ENCODE measurements at places on chromosomes 4 and X.

DNA sequence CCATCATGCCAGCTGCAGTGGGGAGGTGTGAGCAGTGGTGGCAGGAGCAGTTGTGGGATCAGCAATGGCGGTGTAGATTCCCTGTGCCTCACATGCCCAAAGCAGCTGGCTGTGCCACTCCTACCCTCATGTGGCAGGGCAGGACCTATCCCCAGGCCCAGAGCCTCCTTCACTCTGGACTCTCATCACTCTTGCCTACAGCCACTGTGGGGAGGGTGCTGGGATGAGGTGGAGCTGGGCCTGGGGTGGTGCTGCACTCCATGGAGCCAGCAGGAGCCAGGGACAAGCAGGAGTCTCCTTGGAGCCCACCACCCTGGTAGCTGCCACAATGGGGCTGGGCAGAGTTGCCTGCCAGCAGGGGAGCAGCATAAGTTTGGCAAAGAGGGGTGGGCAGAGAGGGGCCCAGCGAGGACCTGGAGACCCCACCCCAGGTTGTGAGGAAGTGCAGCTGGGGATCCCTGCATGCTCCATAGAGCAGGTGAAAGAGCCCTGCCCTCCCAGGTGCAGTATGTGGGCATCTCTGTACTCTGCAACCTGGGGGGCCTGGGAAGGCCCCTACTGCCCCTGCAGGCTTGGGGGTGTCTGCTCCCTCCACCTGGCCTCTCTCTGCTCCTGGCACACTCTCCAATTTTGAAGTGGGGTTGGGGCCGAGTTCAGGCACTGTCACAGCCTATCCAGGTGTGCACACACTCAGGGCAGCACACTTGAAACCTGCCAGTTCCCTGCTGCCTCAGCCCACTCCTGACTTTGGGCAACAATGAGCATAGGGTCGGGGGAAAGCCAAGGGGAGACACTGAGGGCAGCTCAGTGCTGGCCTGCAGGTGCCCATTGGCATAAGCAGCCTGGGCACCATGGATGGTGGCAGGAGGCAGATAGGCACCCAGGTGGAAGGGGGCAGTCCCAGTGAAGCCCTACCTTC, 74.0 kb upstream of the INTU start:
- DNase-seq, result no peak

- no peak for DNase-seq
These were observed 34.1 kb downstream of the SPINK2 start for GRCh38 chr4:56787380-56787779.

- DNase-seq, result no peak
These were observed 958.1 kb upstream of the GRID2 start for GRCh38 chr4:91345632-91346031.

DNA sequence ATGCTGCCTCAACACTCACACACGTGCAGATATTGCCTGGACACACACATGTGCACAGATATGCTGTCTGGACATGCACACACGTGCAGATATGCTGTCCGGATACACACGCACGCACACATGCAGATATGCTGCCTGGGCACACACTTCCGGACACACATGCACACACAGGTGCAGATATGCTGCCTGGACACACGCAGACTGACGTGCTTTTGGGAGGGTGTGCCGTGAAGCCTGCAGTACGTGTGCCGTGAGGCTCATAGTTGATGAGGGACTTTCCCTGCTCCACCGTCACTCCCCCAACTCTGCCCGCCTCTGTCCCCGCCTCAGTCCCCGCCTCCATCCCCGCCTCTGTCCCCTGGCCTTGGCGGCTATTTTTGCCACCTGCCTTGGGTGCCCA, 14.7 kb downstream of the FGFRL1 start:
- DNase-seq, result no peak

GRCh38 chrX:124300405-124300804, 32.1 kb upstream of the TEX13D start:
- no peak for DNase-seq

GRCh38 chr4:159016593-159017024, 86.3 kb upstream of the RAPGEF2 start:
- no peak for DNase-seq

DNA sequence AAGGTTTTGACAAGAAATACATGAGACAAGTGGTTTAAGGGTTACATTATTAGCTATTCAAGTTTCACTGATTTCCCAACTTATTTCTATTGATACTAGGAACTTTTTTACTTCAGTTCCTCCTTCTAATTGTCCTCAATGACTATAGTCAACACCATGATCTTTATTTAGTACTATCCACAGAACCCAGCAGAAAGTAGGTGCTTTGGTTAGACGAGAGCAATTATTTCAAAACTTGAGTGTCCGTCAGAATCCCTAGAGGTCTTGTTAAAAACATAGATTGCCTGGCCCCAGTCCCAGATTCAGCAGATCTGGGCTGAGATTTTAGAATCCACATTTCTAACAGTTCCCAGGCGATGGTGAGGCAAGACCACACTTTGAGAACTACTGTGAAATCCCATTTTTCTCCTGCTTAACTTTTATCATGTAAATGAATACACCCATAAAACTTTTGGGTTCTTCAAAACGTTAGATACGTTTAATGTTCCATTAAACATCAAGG, 17.9 kb downstream of the EXOC1 start:
- DNase-seq, result no peak

DNA sequence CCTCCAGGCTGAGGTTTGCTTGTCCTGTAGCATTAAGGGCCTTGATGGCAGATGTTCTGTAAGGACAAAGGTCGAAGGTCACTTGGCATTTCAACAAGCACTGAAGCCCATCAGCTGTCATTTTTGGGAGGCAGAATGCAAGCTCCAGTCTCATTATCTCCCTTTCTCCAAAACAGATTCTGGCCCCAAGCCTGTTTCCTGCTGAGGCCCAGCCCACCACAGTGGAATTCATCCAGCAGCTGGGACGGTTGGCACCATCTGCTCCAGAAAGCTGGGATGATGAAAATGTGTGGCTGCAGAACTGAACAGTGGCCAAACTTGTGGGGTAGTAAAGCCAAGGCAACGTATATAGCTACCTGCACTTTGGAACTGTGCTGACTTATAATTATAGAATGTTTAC, 17.7 kb upstream of the PPEF2 start:
- no peak for DNase-seq

GRCh38 chr4:71553605-71554004, 214.8 kb downstream of the SLC4A4 start:
- no peak for DNase-seq

DNA sequence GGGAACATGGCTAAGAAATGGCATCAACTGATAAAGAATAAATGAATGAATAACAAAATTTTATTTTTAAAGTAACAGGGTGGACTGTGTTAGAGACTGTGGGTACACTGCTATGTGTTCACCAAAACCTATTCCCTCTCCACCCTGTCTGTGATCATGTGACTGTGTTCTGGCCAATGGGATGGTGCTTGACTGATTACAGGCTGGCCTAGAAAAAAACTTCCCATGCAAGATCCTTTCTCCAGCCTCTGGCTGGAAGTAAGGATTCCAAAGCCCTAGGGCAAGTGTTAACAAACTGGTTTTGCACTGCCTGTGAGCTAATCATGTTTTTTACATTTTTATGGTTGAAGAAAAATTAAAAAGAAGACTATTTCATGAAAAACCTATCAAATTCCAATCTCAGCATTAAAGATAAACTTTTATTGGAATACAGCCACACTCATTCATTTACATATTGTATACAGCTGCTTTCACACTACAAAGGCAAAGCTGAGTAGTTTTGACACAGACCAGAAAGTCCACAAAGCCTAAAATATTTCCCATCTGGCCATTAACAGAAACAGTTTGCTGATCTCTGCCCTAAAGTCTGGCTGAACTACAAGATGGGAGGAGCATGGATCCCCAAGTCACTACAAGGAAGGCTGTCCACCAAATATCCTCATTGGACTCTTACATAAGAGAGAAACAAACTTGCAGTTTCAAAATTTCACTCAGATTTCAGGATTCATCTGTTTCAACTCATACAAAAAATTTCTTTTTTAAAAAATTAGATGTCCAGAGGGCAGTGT, 133.2 kb downstream of the ARHGAP6 start:
- DNase-seq, result no peak

GRCh38 chr4:8861576-8862295, 9.9 kb downstream of the HMX1 start:
- no peak for DNase-seq

DNA sequence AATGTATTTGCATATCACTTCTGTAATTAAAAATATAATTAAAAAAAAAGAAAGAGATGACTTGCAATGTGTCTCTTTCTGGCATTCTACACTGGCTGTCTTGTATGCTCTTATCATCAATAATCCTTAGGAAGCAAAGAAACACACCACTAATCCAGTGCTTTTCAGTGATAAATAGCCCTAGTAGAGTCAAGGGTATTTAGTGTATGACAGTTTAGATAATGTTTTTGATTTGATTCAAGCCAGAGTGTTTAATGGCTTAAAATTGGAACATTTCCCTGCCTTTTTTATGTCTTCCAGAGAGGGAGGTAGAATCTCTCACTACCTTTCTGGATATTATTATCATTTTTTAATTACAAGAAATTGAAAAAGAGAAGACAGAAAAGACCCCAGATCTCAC, 48.6 kb upstream of the CXCL8 start:
- no peak for DNase-seq

DNA sequence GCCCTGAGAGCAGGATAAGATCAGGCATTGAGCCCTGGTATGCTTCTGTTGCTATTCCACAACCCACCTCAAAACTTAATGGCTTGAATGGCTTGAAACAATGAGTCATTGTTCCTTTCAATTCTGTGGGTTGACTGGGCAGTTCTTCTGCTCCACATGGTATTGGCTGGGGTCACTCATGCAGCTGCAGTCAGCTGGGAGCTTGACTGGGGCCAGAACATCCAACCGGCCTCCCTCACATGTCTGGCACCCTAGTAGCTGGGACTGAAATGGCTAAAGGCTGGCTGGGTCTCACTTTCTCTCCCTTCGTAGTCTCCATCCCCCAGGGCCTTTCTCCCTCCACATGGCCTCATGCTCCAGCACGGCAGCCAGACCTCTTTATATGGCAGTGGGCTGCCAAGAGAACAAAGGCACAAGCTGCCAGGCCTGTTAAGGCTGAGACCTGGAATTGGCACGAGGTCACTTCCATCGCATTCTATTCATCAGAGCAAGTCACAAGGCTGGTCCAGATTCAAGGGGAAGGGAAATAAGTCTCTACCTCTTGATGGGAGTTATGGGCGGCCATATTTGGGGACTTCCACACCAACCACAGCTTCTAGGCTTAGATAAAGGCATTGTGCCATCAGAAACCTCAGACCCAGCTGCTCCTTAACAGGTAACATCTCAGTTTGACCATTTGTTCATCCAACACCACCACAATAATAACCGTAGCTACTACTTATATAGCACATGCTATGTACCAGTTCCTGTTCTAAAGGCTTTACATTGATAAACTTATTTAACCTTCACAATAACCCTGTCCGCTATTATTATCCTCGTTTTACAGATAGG, 159.7 kb upstream of the ATP6AP2 start:
- no peak for DNase-seq

- no peak for DNase-seq
These were observed 46.9 kb upstream of the TLR2 start for GRCh38 chr4:153637201-153637600.

- DNase-seq, result no peak
These were observed 66.9 kb upstream of the NEIL3 start for GRCh38 chr4:177242651-177243286.

DNA sequence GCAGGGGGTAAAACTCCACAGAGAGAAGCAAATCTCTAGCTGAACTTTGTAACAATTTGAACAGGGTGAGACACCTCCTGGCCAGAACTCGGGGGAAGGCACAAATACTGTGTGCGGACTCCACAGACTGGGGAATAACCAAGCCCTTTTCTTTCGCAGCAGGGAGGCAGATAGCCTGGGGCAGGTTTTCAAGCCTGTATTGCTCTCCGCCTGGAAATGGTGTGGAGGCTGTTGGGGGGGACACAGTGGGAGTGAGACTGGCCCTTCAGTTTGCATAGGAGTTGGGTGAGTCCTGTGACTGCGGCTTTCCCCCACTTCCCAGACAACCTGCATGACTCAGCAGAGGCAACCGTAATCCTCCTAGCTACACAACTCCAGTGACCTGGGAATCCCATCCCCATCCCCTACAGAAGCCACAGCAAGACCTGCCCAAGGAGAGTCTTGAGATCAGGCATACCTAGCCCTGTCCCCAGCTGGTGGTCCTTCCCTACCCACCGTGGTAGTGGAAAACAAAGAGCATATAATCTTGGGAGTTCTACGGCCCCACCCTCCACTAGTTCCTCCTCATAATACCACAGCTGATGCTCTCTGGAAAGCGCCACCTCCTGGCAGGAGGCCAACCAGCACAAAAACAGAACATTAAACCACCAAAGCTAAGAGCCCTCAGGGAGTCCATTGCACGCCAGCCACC, 12.9 kb upstream of the SMPX start:
- no peak for DNase-seq

DNA sequence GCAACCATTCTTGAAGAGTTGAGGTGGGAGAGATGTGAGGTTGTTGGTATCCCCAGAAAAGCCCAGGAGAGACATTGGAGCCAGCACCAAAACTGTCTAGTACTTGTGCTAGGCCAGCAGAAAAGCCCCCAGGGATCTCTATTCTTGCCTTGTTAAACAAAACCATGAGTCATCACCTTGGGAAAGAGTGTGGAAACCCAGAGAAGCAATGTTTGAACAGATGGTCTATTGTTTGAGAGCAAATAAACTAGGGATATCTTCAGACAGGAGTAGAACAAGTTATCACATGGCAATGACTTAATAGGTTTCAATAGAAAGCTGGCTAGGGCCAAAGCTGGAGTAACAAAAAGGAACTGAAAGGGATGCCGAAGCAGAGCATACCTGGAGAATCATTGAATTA, 195.7 kb upstream of the CASK start:
- DNase-seq, result no peak

DNA sequence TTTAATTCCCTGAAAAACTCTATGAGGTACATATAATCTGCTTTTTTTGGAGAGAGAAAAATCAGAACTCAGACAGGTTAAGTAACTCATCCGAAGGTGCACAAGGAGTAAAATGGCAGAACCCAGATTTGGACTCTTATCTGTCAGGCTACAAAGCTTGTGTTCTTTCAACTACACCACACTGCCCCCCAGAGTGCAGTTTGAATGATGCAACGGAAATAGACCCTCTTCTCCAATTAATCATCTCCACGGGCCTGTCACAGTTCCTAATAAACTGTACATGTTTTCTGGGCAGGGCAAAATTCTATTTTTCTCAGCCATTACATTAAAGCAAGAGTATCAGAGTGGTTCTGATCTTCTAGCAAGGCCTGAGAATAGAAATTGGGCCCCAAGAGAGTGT, 35.3 kb upstream of the DCX start:
- DNase-seq, result no peak

DNA sequence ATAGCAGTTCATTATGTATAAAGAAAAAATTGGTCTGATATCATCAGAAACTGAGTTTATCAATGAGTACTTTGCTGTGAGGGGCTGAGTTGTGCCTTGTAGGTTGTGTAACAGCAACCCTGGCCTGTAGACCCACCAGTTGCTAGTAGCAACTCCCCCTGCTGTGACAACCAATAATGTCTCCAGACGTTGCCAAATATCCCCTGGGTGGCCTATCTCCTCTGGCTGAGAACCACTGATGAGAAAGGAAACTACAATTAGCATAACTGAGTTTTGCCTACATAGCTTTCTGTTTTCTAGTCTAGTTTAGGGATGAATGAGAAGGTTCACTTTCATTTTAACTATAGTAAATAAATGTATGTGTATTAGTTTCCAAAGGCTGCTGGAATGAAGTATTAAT, 234.1 kb downstream of the CPE start:
- no peak for DNase-seq

Measured in stimulated activated CD8-positive, alpha-beta memory T cell treated with anti-CD3 and anti-CD28 coated beads, Interleukin-7, amount 100 ng/mL, for 24 hours (primary cell).